ENCODE measurements at places on chromosomes 7 and 10.

DNA sequence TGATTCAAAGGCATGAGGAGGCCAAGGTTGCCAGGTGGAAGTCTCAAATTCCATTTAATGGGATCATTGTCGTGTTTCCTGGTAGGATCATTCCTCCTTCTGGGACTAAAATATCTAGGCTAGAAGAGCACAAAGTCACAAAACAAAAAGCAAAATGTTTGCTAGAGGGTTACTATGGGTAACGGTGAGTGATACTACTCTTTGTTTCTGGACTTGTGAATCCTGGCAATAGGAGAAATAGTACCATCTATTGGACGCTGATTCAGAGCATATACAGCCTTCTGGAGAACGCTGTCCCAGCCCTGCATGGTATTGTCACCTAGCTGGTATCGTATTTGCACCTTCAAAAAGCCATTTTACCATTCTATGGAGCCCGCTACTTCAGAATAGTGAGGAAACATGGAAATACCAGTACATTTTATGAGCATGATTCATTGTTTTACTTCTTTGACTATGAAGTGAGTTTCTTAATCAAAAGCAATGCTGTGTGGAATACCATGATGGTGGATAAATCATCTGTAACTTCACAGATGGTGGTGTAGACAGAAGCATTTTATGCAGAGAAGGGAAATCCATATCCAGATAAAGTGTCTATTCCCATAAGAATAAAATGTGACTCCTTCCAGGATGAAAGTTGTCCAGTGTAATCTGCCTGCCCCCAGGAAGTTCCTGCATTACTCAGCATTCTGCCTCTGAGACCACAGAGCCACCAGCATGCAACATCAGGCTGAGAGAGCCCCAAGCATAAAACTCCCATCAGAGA is 361.0 kb downstream of the ETV1 start:
- DNase-seq, result no peak

DNA sequence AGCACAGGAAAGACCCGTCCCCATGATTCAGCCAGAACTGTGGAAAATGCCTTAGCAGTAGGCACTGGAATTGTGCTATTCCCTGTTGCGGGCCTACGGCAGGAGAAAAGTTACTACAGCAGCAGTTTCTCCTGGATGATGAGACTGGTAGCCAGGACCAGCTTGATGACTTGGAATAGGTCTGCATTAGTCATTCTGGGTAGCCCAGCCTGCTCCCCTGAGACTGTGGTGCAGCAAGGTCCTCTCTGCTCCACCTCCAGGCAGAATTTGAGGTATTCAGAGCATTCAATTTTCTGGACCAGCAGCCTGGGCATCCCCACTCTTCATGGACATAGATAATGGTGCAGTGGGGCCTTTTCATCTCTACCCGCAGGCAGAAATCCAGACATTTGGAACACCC is 490.0 kb downstream of the SH2D4B start:
- DNase-seq, result no peak

DNA sequence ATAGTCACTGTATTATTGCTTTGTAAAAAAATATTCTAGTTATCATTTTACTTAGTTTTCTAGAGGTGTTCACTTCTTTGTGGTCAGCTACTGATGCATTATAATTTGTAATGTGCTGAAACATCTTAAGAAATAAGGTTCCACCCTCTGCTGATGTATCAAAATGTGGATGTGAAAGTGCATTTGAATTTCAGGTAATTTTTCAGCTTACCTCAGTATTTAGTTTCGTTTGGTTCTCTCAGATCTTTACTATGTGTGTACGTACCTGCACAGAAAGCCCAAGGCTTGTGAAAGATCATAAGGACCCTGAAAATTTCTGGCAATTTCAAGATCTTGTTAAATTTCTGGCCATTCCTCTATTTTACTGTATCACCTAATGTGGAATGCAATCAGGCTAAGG is 542.3 kb upstream of the TPK1 start:
- DNase-seq, result no peak

DNA sequence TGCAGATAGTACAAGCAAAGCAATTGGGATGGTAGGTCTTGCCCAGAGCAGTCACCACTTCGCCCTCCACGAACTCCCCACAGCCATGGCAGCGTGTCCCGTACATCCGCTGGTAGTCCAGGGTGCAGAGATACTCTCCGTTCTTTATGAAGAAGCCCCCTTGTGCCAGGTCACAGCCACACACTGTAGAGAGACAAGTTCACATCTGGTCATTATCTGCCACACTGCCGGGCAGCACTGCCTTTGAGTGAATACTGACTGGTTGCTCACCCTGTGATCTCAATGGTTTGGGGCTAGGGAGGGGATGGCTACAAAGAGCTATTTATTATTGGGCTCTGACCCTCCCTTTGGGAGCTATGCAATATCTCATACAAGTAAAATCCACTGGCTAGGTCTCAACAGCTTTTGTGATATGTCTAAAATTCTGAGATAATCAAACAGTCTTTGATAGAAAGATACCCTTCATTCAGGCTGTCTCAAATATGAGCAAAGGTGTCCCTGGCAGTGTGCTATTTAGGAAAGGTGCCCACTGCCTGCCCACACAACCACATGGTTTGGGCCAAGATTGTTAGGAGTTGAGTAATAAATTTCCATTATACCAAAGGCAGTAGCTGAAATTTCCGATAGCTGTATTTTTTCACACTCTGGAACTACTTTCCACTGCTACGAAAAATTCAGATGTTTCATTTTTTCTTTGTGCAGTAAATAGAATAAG is 82.5 kb downstream of the ABLIM1 start:
- DNase-seq, result no peak

DNA sequence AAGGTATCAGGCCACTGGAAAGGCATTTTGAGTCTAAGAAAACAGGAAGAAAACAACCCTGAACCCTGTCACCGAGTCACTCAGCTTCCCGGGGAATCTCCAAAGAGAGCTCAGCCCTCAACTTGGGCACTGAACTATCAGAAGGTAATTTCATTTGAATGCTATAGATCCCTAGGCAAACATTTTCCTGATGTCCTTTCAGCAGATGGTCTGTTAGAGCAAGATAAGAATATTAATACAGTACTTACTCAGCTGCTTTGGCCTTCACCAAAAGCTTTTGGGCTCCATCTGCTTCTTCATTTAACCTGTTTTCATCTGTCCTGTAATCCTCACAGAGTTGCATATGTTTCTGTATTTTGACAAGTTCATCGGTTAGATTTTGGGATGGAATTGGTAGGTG is 34.2 kb upstream of the LAMB1 start:
- no peak for DNase-seq

DNA sequence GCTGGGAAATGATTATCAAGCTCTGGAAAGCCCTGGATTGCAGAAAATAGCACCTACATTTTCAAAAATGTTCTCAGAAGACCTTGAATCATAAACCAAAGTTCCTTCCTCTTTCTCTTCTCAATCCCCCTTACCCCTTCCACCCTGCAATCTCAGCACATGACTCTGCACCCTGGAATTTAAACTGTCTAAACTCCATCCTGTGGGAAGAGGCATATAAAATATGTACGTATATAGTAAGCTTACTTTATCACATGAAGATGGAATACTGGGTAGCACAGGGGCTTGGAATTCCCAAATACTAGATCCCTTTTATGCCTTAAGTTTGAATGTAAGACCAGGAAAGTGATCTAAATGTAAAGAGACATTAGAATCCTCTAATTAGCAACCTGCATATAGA is 7.7 kb downstream of the AGMO start:
- DNase-seq, result no peak

- no peak for DNase-seq
Observed at GRCh38 chr7:82443547-82444219, at the start of gene CACNA2D1. Gene CACNA2D1, minus strand, starts transcription at chr7:82443777.

DNA sequence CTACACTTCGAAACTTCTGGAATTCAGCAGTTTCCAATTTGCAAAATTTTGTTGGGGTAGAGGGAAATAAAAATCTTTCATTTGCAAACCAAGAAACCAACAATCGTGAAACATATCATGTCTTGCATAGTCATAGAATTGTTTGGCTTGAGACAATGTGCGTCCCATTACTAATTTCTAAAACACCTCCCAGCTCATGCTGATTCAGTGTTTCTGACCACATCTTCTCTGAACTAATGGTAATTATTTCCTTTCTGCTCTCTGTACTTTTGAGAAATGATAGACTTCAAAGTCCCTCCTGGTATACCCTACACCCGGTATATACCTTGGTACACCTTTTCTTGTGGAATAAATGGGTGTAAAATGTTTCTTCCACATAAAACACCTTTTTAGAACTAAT is 41.8 kb upstream of the TSPAN13 start:
- no peak for DNase-seq

- no peak for DNase-seq
Observed at GRCh38 chr7:16265863-16266458, 155.4 kb downstream of the CRPPA start.

DNA sequence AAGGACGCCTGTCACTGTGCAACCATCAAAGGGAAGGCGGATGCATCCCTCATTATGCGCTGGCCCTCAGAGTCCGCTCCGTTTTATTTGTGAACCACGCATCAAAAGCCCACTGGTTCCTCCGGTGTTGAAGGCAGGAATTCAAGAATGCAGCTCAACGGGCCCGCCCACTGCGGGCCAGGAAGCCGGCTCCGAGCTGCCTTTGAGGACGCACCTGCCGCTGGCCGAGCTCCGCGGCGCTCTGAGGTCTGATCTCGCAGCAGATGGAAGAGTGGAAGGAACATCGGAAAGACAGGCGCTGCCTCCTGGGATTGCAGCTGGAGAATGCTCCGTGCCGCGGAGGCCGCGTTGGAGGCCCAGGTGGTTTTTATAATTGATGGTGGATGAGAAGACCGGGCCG is 56.9 kb upstream of the ADGRA1 start:
- DNase-seq, result no peak

DNA sequence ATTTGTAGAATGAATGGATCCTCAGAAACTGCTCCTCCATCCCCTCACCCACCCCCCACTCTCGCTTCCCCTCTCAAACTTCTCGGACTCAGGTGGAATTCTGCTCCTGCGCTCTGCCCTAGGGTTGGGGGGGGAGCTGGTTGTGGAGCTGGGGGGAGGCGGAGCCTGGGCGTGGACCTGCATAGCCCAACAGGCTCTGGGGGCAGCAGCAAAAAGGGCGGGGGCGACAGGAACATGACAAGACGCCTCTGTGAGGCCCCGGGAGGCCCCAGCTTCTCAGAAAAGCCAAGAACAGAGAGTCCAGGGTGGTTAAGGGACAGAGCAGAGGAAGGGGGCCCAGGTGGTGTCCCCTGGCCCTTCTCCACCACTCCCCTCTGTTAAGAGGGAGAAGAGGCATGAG is 3.5 kb downstream of the TSC22D4 start:
- DNase-seq, result no peak

DNA sequence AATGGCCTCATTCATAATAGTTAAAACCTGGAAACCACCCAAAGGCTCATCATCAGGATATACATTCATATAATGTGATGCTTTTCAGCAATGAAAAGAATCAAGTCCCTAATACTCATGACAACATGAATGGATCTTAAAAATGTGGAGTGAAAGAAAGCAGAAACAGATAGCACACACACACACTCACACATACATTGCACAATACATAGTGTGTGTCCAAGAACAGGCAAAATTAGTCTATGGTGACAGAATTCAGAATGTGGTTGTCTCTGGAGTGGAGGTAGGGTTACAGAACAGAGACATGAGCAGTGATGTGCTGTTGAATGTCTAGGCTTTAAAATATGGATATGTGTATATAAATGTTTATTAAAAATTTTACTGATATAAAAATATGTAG is 419.9 kb upstream of the PCDH15 start:
- no peak for DNase-seq

- peak; percentile 73 for DNase-seq
Observed at GRCh38 chr10:14185316-14186045, 145.2 kb downstream of the FRMD4A start.

GRCh38 chr10:116170815-116171250 is 102.2 kb downstream of the GFRA1 start:
- DNase-seq, result no peak

Measured in CD4-positive, alpha-beta T cell treated with Interleukin-21 for 1 hour (primary cell).